ENCODE measurements at places on chromosomes 3 and 15.

DNA sequence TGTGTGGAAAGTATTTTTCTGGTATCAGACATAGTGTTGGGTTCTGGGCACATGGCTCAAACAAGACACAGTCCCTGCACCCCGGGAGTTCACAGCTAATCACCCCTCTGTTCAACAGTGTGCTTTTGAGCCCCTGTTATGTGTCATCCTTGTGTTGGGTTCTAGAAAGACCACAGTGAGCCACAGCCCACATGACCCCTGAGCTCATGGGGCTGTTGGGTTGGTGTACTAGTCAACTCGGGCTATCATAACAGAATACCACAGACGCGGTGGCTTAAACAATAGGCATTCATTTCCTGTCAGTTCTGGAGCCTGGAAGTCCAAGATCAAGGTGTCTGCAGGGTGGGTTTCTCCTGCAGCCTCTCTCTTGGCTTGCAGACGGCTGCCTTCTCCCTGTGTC lies 100.0 kb downstream of the DNAJB8 start:
- no peak for DNase-seq

DNA sequence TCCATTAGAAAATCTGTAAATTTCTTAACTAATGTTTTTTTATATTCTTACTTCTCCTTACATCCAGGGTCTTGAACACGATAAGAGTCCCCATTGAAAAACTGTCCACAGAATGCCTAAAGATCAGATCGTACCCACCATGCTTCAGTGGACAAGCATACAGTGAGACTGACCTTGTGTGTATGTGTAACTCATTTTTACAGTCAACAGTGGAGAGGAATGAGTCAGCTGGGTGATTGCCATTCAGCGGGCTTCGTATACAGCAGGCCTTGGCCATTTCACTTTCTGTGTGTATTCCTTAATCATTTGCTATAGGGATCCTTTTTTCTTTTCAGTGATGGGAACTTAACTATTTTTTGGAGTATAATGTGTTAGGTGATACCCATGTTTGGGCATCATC lies 10.6 kb downstream of the PARP14 start:
- DNase-seq: peak; percentile 18

DNA sequence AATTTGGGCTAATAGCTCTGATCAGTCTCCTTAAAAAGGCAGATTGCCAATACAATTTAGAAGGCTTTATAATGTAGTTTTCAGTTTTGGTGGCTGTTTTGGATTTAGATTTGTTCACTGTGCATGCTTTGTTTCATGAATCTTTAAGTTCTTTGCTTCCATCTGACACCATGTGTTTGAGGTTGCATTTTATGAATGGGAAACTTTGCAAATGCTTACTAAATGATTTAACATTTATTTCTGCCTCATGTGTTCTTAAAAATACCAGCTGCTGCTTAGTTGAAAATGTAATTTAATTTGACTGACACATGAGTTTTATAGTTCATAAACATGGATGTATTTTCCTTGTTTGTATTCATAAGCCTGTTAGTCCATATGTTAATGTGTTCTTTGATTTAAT lies 78.6 kb downstream of the RNF13 start:
- no peak for DNase-seq

DNA sequence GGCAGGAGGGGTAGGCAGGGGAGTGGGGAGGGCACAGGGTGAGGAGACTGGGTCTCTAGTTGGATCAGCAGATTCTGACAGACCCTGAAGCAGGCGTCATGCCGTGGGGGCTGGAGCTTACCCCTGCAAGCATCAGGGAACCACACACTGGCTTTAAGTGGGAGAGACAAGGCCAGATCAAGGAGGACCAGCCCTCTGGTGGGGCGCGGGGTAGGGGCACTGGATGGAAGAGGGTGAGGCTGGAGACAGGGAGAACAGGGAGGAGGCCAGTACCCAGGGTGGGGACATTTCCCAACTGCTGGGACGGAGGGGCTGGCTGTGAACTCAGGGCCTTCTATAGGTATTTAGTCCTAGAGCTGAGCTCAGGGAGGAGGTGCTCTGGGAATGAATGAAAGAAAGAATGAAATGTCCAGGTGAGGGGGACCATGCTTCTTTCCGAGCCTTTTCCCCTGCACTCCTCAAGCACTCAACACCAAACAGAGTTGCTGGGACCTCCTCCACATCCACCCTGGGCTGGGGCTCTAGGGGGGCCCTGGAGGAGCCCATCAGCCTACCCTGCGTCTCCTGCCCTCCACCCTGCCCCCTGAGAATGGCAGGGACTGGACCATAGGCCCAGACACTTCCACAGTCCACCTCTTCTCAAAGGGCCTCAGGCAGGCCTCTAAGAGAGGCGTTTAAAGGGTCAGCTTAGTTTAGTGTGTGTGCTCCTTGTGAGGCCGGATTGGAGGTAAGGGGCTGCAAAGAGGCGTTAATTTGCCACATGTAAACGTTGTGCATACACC lies 49.0 kb upstream of the FGD5 start:
- no peak for DNase-seq

DNA sequence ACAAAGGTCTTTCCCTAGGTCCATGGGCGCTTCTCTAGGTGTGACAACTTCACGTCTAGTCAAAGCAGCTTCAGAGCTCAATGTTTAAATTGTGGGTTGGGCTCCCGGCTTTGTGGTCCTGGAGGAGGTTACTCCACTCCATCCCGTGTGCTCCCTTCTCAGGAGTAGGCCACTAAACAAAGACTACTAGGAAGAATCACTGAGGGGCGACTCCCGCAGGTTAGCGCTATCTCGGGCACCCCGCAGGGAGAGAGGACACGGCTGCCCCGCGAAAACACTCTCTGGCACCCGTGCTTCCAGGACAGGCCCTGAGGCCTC lies 500 bp downstream of the PARP6 start:
- DNase-seq: no peak

GRCh38 chr15:68638953-68639515 lies 60.2 kb downstream of the CORO2B start:
- DNase-seq: no peak

DNA sequence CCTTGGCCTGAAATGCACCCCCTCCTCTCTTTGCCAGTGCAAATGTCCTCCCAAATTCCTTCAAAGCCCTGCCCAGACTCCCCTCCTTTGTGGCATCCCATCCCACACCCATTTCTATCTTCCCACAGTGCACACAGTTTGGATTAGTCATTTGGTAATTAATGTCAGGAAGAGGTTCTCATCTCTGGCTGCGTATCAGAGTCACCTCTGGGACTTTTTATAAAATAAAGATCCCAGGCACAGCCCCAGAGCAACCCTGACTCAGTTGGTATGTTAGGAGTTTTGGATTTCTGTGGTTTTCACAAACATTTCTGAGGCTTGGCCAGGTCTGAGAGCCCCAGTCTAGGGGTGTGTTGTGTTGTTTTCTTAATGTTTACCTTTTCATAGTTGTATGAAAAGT lies 41.6 kb downstream of the C3orf20 start:
- no peak for DNase-seq

DNA sequence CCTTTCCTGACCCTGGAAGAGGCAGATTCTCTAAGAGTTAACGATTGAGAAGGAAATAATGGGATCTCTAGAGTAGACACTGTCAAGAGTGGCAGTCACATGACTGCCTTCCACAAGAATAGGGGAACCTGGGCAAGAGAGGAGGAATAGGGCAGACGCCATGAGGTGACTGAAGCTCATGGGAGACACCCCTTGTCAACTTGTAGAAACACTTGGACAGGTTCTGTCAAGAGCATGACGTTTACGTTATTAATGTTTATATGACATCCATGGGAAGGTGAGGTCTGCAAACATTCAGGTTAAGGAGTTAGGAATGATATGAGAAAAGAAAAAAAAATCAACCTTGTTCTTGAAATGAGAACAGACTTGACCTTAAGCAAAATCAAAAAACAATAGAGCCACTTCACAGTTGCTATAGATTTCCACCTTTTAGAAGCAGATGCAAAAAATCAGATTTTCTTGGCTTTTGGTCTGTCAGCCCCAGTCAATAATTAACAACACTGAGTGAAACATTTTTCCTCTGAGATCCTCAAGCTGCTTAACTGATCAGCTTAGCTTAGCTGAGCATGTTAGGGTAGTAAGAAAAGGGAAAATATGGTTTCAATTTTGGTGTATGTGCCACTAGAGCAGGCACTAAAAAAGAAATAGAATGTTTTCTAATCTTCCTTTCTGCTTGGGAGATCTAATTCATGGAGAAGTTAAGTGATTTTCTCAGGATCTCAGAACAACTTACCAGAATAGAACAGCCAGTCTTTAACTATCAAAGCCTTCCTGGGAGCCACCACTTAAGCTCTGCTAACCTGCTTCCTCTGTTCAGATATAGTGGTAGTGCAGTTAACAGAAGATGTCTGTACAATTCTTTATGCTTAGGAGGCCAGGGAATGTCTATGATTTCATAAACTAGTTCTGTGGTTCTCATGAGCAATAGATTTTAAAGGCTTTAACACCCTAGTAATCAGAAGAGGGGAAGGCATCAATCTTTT lies 116.9 kb downstream of the B3GALNT1 start:
- DNase-seq: no peak

DNA sequence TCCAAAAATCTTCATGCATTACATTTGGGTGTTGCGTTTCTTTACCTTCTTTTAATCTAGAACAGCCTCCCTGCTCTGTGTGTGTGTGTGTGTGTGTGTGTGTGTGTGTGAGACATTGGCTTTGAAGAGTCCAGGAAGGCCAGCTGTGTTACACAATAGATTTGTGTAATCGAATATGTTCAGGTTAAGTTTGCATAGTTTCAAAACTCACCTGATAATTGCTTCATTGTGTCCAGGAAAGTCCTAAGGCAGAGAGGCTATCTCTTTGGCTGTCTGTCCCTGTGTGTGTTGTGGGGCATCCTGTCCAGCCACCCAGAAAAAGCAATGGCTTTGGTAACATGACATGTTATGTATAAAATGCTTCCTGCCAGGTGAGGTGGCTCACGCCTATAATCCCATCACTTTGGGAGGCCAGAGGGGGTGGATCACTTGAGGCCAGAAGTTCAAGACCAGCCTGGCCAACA lies 37.5 kb downstream of the ZNF710 start:
- DNase-seq: no peak

GRCh38 chr3:118408431-118408830 lies 626.2 kb downstream of the IGSF11 start:
- DNase-seq: no peak

GRCh38 chr15:50260969-50261496 lies 4.5 kb downstream of the HDC start:
- no peak for DNase-seq

DNA sequence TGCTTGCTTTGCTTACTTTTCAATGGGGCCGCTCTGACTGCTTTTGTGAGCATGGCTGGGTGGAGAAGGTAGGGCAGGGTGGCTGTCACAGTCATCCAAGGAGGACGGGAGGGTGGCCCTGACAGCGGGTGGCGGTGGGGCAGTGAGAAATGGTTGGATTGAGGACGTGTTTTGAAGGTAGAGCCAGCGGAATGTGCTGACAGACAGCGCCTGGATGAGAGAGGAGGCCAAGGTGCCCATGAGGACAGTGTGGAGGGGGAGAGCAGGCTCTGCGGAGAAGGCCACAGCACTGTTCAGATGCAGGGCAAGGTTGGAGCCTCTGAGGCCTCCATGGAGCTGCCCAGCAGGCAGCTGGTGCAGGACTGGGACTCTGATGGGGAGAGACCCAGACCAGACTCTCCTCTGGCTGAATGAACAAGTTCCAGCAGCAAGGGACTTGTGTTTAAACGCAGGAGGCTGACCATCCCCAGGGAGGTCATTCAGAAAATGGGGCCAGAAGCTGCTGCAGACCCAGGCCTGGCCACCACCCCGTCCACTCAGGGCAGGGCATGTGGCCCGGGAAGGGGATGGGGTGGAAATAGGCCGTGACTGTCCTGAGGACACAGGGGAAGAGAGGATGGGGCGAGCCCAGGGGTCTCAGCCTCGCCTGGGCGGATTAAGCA lies 120.3 kb upstream of the PRR20G start:
- no peak for DNase-seq

DNA sequence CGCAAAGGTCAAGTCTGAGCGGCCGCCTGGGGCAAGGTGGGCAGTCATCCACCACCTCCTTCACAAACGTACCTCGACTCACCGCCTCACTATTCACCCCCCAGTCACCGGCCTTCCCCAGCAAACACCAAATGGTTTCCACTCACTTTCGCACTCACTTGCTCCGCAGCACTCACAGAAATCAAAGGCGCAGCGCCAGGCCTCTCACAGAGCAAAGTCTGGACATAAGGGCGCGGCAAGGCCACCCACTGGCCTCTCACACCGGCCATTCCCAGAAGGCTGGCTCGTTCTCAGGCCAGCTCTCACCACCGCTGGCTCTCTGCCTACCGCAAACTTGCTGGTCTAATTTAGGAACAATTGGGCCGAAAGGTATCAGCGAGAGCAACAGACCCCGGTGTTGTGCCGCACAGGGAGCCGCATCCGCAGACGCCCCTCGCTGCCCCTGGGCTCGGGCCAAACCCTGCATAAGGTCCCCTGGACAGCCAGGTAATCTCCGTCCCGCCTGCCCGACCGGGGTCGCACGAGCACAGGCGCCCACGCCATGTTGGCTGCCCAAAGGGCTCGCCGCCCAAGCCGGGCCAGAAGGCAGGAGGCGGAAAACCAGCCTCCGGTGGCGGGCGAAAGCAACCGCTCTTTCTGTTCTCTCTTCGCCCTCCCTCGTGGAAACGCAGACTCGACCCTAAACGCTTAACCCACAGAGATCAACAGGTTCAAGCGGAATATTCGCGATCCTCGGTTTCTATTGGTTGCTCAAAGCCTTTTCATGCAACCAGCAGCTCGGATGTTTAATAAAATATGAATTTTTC lies 2.9 kb downstream of the SHOX2 start:
- no peak for DNase-seq

DNA sequence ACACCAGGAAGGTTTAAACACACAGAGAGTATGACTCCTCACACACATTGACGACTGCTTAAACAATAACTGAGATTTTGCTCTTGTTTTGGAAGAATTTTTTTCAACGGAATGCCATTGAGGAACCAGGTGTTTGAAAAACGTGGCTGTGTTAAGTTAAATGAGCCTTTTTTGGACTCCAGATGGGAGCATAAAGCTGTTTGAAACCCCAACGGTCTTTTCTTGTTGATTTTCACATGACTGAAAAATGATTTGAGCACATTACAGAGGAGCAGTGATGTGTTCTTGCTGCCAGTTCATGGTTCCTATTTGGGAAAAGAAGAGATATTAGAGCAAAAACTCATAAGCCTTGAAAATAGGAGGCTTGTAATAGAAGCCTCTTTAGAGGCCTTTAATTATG lies 97.8 kb upstream of the SELENOK start:
- no peak for DNase-seq
